Activated CD8-positive, alpha-beta memory T cell treated with anti-CD3 and anti-CD28 coated beads for 4 hours (primary cell): ENCODE measurements at places on chromosomes 2 and 18.

DNA sequence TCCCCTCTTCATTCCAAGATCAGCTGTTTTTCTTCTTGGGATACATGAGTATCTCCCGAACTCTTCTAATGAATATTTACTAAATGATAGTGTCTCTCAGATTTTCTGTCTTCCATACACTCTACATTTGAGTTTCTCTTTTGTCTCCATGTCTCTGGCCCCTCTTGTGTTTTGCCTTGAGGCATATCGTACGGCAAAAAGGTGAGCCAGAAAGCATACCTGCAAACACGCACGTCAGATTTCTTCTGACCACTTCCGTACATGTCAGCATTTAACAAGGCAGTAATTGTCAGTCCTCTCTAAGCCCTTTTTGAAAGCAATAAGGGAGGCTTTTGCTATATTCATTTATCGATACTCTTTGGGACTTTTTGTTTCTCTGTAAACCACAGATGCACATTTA is 82.4 kb downstream of the FEZ2 start:
- DNase-seq = no peak

- DNase-seq = no peak
Observed at GRCh38 chr2:216927163-216927562, 67.3 kb upstream of the TNP1 start.

GRCh38 chr2:233440714-233441113 is 86.4 kb downstream of the DGKD start:
- no peak for DNase-seq

DNA sequence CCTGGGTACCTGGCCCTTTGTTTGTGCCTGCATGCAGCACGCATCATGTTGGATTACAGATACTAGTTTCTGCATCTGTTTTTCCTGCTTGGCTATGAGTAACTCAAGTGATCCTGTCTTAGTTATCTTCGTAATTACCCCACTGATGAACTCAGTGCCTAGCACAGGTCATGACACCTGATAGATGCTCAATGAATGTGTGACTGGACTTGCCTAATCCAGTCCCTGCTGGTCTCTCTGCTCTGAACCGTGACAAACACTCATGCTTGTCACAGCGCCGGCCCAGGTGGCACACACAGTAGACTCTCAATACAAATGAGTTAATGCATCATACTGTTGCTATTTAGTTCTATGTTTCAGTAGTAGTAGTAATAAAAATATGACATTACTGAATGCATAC is 31.2 kb upstream of the NTSR2 start:
- DNase-seq = no peak

GRCh38 chr2:55133467-55134315 is 83.4 kb upstream of the RTN4 start:
- peak; percentile 12 for DNase-seq

- DNase-seq = no peak
Observed at GRCh38 chr2:78034706-78035105, 512.5 kb upstream of the LRRTM4 start.

DNA sequence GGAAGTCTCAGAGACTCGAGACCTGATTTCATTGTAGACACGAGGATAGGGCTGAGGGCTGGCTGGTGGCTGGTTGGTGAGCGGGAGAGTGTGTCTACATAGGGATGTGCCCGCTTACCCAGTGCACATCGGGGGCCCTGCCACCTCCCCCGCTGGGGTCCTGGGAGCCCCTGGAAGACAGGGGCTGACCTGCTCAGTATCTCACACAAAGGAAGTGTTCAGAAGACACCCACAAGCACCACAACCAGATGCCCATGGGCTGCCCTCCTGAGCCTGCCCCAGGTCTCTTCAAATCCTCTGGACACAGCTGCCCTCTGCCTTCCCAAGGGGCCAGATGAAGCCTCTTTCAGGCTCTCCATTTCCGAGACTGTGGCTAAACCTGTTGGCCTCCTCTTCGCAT is 43.1 kb downstream of the MYCN start:
- no peak for DNase-seq
